Right lung (tissue), 10 donors: ENCODE measurements at places on chromosomes 13 and 19. TPM values are rescaled to one million over a fixed set of nuclear protein-coding genes. Genes with fewer than 3 reads are reported as not detected.

The NKG7 gene
- 5.7 TPM for polyA plus RNA-seq

- no peak for DNase-seq
These were observed 1.6 kb downstream of the R3HDM4 start for GRCh38 chr19:911197-912033.

DNA sequence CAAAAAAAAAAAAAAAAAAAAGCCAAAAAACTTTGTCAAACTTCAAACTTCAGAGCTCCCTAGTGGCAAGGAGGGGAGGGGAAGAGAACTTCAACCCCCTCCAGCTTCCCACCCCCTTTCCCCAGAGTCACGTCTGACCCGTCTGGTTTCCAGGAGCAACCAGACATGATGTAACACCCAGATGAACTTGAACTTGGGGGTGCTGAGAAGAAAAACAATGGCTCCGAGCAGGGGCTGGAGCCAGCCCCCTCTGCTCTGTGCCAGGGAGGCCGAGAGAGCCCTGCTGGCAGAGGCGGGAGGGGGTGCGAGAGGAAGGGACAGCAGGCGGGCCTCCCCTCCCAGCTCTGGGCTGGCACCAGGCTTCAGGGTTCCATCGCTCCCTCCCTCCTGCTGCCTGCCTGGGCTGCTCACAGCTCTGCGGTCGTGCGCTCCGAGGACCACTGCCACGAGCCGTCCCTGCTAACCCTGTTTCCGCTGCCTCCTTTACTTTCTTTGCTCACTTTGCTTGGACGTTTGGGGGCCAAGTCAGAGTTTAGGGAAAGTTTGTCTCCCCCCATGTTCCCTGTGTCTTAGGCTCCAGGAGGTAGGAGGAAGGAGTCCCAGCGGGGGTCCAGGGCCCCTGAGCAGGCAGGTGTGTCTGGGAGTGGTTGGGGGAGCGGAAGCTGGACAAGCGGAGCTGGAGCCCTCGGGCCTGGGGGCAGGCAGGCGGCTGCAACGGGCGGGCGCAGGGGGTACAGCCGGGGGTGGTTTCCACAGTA, 11.1 kb downstream of the LYL1 start:
- DNase-seq: peak; percentile 91

DNA sequence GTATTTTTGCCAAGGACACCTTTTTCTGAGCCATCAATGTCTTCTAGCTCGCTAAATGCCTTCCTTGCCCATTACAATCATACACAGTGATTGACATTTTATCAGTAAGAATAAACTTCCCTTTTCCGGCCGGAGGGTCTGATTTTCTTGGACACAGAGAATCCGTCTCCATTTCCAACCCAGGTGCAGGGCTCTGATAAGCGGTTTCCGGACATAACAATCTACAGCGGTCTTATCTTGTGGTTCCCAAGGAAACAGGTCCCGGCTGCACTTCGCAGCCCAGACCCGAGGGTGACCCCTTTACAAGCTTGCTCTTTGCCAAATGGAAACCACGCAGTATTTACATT, 5.1 kb upstream of the ZNF77 start:
- no peak for DNase-seq

- no peak for DNase-seq
These were observed 31.0 kb downstream of the C2CD4C start for GRCh38 chr19:377801-378581.

GRCh38 chr13:21075011-21075378, 13.6 kb upstream of the LATS2 start:
- no peak for DNase-seq

GRCh38 chr19:4709440-4710280, 14.0 kb downstream of the DPP9 start:
- no peak for DNase-seq

The MYO9B gene
- 58.7 TPM for polyA plus RNA-seq

- DNase-seq: no peak
These were observed 63.6 kb upstream of the NFIC start for GRCh38 chr19:3302755-3303154.

The PLVAP gene
- 10.1 TPM for polyA plus RNA-seq

DNA sequence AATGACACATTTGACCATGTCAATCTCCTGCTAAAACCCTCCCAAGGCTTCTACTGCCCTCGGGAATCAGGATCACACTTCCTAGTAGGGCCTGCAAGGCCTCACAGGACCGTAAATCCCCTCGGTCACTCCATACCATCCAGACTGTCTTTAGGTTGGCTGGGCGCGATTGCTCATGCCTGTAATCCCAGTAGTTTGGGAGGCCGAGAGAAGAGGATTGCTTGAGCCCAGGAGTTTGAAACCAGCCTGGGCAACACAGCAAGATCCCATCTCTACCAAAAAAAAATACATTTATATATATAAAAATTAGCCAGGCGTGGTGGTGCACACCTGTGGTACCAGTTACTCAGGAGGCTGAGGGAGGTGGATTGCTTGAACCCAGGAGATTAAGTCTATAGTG, 15.0 kb downstream of the TMEM143 start:
- no peak for DNase-seq

DNA sequence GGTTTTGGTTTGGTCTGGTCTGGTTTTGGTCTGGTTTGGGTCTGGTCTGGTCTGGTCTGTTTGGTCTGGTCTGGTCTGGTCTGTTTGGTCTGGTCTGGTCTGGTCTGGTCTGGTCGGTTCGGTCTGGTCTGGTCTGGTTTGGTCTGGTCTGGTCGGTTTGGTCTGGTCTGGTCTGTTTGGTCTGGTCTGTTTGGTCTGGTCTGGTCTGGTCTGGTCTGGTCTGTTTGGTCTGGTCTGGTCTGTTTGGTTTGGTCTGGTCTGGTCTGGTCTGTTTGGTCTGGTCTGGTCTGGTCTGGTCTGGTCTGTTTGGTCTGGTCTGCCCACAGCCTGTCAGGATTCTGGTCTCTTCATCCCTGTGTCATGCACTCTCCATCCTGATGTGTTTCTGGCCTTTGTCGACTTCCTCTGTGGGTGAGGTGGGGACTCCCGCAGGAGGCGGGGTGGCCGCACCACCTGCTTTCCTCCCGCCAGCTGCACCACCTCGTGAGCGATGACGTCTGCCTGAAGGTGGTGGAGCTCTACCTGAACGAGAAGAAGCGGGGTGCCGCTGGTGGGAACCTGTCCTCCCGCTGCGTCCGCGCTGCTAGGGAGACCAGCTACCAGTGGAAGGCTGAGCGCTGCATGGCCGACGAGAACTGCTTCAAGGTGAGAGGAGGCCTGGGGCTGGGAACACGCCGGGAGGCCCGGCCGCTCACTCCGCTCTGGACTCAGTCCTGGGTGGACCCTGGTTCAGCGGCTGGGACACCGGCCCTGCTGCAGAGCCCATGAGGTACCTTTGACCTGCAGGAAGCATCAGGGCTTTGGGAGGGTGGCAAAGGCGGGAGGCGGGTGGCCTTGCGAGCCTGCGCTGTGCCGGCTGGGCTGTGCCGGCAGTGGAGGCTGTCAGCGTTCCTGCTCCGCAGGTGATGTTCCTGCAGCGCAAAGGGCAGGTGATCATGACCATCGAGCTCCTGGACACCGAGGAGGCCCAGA, 12.9 kb upstream of the F2RL3 start:
- no peak for DNase-seq

DNA sequence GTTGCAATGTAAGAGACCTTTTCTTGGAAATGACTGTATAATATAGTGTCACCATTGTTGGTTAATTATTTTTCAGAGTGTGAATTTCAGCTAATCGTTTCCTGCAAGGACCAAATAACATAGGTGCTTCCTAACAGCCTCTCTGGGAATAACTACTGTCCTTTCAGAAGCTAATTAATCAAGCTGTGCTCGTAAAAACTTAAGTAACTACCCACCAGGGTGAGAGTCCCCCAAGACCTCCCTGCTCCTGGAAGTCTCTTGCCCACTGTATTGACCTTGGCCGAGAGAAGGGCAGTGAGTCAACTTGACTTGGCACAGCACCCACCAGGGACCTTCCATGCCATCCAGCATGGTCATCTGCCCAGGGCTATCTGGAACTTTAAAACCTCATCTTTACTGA, 50.3 kb downstream of the UQCRFS1 start:
- no peak for DNase-seq

- peak; percentile 47 for DNase-seq
These were observed 234.3 kb downstream of the LMO7 start for GRCh38 chr13:75870397-75870903.

The GRIN3B gene
- 1.2 TPM for polyA plus RNA-seq

The ZFR2 gene
- 0.28 TPM for polyA plus RNA-seq

GRCh38 chr19:9151367-9151766, 11.2 kb downstream of the ZNF317 start:
- no peak for DNase-seq
